Kidney epithelial cell (primary cell): ENCODE measurements at places on chromosomes 12 and 14.
A peak's percentile ranks its signal among the peaks of the same experiment; 100 is the strongest.

DNA sequence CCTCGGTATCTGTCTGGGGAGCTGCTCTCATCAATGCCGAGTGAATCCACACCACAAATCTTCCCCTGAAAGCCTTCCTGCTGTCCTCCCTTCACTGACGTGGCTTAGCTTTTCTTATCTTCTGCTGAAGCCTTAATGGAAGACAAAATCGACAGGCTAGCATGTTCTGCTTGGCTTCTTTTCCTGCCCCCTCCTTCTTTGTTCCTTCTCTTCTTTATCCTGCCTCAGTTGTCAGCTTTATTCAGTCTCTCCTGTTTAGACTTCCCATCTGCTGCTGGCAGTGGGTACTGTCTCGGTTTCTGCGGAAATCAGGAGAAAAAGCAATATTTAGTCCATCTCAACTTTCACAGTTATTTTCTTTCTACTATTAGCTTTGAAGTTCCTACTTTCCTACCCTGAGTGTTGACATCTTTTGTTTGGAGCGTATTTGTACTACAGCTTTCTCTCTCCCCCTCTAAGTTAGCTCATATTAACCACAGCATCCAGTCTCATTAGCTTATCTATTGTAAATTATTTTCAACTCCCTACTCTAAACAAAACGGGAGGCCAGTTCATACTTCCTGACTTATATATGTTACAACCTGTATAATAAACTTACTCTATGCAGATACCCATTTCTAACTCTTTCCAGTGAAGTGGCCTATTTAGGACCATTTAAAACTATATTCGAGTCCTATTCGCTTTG lies 226.0 kb downstream of the DACT1 start:
- DNase-seq: no peak

DNA sequence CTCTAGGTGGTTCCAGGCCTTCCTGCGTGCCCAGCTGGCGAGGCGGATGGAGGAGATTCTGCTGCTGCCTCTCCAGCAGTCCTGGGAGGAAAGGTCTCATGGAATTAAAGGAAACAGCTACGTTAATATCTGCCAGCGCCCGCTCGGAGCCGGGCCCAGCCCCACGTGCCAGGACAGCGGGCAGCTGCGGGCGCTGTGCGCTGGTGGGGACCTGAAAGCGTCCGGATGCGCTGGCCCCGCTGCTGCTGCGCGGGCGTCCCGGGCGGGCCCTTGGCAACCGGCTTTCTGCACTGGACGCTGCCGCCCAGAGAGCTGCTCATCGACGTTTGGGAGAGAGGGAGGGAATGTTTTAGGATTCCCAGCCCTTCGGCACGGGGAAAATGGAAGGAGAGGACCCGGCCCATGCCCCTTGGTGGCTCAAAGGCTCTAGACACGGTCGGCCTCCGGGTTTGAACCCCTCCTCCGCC lies 8.6 kb upstream of the DYNC1H1 start:
- no peak for DNase-seq

- no peak for DNase-seq
Observed at GRCh38 chr12:85006206-85006605, 29.9 kb downstream of the TSPAN19 start.

DNA sequence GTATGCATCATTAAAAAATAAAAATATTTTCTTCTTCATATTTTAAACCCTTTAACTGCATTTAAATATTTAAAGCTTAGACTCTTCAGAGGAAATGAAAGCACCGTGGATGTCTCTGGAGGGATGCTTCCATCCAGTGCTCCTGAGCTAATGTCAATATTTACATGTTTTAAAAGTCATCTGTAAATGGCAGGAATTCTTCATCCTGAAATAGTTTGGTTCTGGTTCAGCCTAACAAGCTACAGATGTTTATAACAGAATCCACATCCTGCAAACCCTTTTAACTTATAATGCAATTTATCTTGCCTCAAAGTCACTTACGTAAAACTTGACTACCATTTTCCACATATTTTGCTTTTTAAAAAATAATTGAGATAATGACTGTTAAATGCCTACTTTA lies 1207.3 kb downstream of the SLC16A7 start:
- no peak for DNase-seq

DNA sequence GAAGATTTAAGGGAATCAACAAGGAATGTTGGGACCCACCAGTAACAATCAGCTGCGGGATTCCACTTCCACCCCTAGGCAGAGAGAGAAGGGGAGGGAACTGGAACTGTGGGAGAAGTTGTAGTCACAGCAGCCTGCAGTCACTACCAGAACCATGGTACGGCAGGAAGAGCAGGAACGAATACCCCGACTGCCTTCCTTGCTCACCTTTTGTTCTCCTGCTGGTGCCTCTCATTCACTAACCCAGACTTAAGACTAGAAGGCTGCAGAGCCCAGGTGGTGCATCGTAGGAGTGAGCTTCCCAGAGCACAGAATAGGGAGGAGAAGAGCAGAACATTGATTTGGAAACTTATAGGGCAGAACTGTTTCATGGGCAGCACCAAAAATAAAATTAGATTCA lies 154.2 kb downstream of the DYRK2 start:
- no peak for DNase-seq

DNA sequence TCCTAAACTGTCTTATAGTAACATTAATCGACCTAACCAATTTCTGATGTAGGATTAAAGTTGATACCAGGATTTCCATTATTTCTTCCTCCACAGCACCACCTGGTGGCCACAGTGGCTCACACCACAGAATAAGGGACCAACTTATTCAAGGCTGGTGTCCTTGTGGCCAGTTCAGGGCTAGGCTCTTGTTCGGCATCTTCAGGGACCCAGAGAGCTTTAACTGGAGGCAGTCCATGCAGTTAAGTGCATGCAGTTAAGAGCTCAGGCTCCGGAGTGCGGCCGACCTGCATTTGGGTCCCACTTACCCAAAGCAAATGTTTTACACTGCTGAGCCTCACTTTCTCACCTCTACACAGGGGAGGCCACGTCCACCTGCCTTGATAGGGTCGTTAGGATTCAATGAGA lies 42.0 kb upstream of the GPR68 start:
- DNase-seq: no peak

- no peak for DNase-seq
Observed at GRCh38 chr14:68974759-68975347, 4.2 kb downstream of the ACTN1 start.

GRCh38 chr12:20342111-20342510 lies 26.2 kb upstream of the PDE3A start:
- DNase-seq: no peak

DNA sequence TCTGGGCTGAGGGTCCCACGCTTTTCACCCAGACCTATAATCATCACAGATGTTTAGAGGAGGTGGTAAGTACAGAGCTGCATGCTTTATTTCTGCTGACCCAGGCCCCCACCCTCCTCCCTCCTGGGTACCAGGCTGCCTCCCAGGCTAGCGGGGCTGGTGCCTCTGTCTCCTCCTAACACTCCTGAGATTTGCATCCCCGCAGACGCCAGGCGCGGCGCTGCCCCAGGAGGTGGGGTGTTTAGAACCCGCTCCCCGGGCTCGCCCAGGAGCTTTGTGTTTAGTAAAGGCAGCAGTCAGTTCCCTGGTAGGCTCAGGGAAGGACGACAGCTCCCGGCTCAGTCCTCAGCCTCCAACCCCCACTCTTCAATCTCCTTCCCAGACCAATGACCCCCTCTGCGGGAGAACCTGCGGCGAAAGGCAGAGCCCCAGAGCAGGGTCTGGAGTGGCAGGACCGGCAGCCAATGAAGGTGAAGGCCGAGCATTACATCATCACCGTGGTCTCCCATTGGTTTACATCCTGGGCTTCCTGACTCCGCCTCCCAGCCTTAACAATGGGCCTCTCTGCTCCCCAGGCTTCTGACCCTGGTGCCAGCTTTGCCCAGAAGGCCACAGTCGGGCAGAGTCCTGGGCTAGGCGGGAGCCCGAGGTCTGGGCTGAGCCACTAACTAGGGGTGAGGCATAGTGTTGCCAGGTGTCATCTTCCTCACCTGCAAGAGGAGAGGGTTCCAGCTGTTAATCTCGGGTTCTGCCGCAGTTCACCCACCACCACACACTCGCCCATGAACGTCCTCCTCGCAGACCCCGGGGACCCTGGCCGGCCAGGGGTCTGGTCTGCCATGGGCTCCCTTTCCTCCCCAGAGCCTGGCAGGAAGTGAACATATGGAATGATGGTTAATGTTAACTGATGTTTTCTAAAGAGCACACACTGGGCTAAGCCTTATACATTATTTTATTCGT lies 57.5 kb downstream of the CALM1 start:
- peak; percentile 49 for DNase-seq

- no peak for DNase-seq
Observed at GRCh38 chr12:61291647-61292046, 968.6 kb upstream of the USP15 start.

DNA sequence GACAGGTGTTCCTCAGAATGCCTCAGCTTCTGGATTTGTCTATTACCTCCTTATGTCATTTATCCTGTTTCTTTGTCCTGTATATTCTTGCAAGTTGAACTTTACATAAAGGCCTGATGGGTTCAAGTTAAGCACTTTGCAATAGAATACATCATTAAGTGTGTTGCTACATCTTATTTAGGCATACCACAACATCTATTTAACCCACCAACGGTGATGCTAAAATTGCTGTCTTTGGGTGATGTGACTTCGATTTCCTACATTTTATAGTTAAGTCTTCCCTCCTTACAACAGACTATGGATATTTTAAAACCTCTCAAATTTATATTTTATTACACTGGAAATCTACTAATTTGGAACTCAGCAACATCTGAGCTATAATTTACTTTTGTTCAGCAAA lies 171.0 kb downstream of the KICS2 start:
- DNase-seq: no peak

GRCh38 chr12:130818272-130818634 lies 20.8 kb downstream of the STX2 start:
- no peak for DNase-seq

GRCh38 chr12:946631-947030 lies 2.9 kb downstream of the RAD52 start:
- DNase-seq: no peak

GRCh38 chr12:111753144-111753881 lies 13.4 kb upstream of the ALDH2 start:
- DNase-seq: no peak

DNA sequence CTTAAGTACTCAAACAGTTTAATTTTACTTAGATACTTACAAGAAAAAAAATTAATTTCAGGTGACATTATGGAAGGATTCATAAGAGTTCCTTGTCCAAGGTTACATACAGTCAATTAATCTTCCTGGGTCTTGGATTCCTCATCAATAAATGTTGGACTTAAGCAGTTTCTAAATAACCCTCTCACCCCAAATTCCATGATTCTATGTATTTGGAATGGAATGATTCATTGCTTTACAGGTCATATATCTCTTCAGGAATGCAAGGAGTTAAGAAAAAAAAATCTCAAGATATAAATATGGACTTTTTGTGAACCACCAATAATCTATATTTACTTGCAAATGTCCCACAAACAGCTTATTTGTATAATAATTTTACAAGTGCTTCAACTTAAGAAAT lies 84.2 kb upstream of the BMP4 start:
- DNase-seq: no peak

GRCh38 chr14:101460521-101460920 lies 100.8 kb upstream of the DIO3 start:
- no peak for DNase-seq

- no peak for DNase-seq
Observed at GRCh38 chr14:68747393-68747792, 45.5 kb downstream of the ZFP36L1 start.

- no peak for DNase-seq
Observed at GRCh38 chr12:46389031-46389616, 16.6 kb upstream of the SLC38A2 start.

- no peak for DNase-seq
Observed at GRCh38 chr12:31003861-31004640, 69.6 kb upstream of the DDX11 start.

DNA sequence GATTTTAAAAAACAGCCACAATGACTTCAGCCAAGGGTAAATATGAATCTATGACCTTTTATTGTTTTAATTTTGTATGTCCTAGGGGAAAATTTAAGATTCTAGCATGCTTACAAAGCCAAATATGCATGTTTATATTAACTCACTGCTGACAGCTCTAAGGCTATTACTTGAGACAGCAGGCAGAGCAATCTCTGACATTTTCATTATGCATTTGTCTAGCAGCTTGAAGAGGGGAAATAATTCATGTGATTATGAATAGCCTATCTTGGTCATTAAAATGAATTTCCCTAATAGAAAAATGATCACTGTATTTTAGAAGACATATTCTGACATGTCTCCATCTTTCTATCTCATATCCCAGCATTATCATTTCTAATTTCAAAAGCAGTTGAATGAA lies 46.6 kb upstream of the HELB start:
- DNase-seq: no peak

DNA sequence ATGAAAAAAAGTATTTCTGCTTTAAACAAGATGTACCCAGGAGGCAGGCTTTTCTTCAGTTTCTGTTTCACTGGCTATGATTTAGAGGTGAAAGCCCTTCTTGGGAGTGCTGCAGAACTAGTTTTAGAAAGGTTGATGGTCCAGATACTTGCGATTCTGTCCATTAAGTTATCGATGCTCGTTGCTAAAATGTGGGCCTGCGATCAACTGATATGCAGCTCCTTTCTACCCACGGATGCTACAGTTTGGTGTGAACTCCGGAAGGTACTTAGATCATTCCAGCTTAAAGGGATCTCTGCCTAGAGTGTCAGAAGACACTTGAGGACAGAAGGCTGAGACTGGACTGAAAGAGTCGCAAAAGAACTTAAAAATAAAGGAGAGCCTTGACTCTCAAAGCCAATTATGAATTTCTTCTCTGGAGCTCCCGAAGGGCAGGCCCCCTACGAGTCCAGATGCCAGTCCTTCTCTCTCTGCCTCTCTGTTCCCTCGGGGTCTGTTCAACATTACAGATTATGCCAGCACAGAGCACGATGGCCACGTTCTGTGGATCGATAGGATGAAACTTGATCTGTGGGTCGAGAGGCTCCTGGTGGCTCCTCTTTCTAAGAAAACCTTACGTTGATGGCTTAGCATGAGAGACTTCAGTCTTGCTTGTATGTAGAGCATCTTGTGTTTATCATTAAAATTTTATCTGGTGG lies 40.0 kb downstream of the FBXW8 start:
- DNase-seq: no peak

GRCh38 chr12:106601031-106601430 lies 18.2 kb downstream of the RFX4 start:
- DNase-seq: no peak

GRCh38 chr14:102293781-102294180 lies 11.2 kb downstream of the MOK start:
- DNase-seq: peak; percentile 29

DNA sequence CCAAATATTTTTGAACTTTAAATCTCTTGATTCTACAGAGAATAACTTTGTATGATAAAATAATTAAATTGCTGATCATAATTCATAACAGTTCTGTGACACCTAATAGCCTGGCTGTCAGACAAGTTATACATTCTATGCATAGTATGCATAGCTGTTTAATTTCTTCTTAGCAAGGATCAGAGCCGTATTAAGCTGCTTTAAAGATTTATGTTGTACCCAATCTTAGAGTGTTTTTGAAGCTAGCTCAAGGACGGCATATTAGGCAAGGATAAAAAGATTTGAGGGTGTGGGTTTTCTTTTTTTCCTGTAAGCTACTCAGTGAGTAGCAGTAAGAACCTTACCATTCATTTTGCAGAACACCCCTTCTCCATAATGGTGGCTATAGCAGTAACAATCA lies 45.9 kb downstream of the SLC17A8 start:
- no peak for DNase-seq
